Skin of body (tissue), 3 donors: ENCODE measurements at places on chromosomes 2 and 18.
A peak's percentile ranks its signal among the peaks of the same experiment; 100 is the strongest.

DNA sequence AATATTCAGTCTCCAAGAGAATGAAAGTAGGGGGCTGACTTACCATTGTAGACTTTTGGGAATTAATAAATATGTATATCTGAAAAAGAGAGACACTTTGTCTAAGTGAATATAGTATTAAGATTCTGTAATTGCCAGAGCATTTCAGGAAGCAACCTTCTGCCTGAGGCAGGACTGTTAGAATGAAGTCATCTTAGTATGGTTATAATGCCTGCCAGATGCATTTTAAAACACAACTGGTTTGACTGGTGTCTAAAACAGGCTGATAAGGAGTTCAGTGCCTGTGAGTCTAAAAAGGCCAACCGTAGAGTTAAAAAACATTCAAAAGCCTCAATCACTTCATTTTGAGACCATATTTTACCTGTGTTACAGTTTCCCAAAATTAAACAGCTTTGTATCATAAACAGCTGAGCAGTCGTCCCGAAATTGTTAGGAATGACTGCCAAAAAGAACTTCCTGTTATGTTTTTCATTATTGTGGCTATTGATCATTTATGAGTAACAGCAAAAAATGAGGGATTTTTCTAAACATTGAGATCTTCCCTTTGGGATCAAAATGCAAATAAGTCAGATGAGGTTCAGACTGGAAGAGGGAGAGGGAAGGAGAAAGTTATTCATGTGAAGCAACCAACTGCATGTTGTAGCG, 443.9 kb downstream of the PID1 start:
- peak; percentile 82 for DNase-seq

- no peak for DNase-seq
These were observed 131.0 kb downstream of the ZAP70 start for GRCh38 chr2:97844311-97844859.

DNA sequence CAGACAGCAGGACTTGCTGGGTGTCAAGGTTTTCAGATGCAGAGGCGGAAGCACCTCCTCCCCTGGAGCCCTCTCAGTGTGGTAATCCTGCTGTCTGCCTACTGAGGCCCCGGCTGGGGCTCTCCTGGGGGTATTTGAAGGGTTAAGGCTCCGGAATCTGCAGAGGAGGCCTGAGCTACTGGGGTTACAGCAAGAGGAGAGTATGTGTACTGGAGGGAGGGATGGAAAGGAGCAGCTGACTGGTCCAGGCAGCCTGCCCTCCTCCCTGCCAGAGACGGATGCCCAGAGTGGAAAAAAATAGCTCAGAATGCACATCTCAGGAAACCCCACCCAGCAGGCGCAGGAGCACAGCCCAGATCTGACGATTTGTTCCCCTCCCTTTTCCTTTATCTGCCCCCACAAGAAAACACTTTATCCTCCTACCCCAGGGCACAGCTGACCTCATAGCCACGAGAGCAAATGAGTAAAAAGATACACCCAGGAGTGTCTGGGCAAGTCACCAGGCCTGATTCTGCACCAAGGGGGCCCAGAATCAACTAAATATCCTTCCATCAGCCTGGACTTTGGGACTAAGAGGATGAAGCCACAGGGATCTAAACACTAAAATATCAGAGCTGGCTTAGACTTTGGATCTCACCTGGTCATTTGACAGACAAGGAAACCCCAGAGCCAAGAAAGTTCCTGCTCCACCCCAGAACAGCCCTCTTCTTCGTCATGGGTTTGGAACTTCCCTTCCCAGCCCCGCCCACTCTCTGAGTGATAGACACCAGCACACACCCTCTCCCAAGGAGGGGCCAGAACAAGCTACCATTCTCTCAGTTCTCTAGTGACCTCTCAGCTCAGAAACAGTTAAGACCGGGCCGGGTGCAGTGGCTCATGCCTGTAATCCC, 5.5 kb downstream of the TMBIM1 start:
- peak; percentile 94 for DNase-seq

DNA sequence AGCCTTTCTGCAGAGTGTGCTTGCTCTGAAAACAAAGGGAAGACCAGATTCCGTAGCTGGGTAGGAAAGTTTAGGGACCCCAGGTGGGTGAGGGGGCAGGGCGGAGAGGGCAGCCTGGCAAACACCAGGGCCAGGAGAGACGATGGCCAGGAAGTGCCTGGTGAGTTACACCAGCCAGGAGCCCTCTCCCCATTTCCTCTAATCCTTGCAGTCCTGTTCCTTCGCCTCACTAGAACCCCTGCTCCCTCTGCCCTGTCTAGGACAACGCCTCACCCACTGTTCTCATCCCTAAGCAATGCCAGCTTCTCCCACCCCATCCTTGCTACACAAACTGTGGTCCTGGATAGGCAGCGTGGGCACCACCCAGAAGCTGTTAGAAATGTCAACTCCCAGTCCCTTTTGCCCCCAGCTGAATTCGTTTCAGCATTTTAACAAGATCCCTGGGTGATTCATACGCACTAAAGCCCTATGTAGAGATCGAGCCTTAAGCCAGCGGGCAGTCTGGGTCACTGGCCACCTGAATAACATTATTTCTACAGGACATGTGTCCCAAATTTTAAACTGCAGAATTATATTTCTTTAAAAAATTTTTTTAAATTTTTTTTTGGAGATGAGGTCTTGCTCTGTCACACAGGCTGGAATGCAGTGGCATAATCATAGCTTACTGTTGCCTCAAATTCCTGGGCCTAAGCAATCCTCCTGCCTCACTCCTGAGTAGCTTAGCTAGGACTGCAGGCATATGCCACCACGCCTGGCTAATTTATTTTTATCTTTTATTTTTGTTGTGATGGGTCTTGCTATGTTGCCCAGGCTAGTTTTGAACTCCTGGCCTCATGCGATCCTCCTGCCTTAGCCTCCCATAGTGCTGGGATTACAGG, 10.9 kb downstream of the WIPF1 start:
- DNase-seq = no peak

GRCh38 chr2:85772841-85773491, 19.2 kb downstream of the ATOH8 start:
- DNase-seq = peak; percentile 62
